A549 (cell line): ENCODE measurements at places on chromosomes 16 and 17. TPM values are rescaled to one million over a fixed set of nuclear protein-coding genes. Genes with fewer than 3 reads are reported as not detected.

DNA sequence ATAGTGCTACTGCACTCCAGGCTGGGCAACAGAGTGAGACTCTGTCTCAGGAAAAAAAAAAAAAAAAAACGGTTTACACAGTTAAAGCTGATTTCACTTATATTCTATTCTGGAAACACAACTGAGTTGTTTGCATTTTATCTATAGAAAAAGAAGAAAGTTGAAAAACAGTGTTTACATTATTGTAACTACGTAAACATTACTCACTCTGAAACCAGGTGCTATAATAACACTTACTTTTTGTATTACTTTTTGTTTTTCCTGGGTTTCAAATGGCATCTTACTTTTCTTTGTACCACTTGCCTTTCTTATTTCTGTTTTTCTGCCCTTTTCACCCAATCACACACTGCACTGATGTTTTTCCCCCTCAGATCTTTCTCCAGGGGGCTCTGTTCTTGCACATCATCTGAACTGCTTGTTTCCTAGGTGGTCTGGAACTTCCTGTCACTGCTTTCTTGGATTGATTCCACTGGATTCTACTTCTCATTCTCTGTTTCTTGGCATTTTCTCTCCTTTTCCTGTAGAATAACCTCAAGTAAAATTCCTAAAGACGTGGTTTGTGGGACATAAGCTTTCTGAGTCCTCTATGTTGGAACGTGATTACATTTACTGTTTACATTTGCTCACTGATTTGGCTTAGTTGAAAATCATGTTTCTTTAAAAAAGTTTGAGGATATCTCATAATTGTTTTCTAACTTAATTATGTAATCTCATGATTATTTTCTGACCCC is 142.1 kb downstream of the HS3ST3B1 start:
- no peak for DNase-seq

Gene ADGRG1
- 91.8 to 142 TPM (median 130 TPM) in 3 replicates for polyA plus RNA-seq

DNA sequence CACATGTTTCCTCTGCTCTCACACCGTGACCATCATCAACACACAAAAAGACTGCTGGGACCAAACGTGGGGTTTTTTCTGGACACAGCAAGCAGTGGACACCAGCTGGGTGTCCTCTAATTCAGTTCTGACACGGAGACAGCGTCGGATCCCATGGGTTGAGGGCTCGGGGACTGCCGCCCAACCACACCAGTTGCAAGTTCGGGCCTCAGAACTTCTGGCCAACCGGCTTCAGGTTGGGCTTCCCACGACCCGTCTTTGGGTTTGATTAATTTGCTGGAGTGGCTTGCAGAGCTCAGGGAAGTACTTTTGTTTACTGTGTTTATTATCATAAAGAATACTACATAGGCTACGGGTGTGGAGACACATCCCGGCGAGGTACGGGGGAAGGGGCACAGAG is 97.8 kb downstream of the BANP start:
- no peak for DNase-seq

Gene NKD1
- 0.15 to 0.22 TPM (median 0.19 TPM) in 3 replicates for polyA plus RNA-seq

Gene CIITA
- polyA plus RNA-seq: 0.06 to 0.07 TPM in 2 of 3 replicates, not detected in the other
